IMR-90 (cell line): ENCODE measurements at places on chromosomes 6 and 20. TPM values are rescaled to one million over a fixed set of nuclear protein-coding genes. Genes with fewer than 3 reads are reported as not detected.

GRCh38 chr20:23654000-23654399, 16.2 kb upstream of the CST3 start:
- H3K4me1 ChIP-seq = peaks cover 2% of the 10 kb centered on the region
- no peak for DNase-seq
- H3K27me3 ChIP-seq = peaks cover 4% of the 10 kb centered on the region
- H3K27ac ChIP-seq = no peak overlapping the region
- H3K4me3 ChIP-seq = no peak overlapping the region
- no peaks in the 10 kb centered on the region for H3K36me3 ChIP-seq

Gene GINS1
- polyA plus RNA-seq = 4.1 and 4.9 TPM in 2 replicates

- H3K27me3 ChIP-seq = peaks cover 19% of the 10 kb centered on the region
- no peaks in the 10 kb centered on the region for H3K4me1 ChIP-seq
- no peak overlapping the region for H3K4me3 ChIP-seq
- no peak for DNase-seq
Observed at GRCh38 chr20:3710011-3710466, 2.4 kb downstream of the SIGLEC1 start.

Gene SNAP91
- polyA plus RNA-seq = not detected in 2 replicates

DNA sequence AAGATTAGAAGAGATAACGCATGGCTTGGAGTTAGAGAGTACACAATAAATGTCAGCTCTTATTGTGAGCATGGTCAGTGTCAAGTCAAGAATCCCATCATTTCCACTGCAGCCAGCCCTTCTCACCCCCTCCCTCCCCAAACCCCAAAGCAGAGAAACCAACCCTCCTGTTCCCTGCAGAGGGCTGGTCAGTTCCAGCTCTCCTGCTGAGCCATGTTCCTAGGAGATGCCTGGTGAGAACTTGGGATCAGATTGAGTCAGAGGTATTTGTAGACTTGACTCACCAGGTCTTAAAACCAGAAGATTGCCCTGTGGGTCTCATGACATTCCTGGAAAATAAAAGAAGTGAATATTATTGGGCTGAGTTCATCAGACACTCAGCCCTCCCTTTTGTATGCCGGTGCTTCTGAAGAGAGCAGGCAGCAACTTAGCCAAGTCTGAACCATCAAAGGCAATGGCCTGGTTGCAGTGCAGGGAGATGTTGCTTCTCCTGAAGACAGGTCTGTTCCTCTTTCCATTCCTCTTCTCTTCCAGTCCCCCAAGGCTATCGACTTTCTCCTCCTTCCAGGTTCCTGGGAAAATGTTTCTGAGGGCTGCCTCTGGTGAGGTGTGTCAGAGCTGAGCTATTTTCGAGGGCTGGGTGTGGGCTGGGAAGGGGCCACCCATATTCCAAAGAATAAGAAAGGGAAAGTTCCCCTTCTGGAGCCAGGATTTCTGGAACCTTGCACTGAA, 278.2 kb upstream of the SUPT3H start:
- H3K4me3 ChIP-seq = no peak overlapping the region
- DNase-seq = peak; percentile 99
- peak overlapping the region; percentile 78 for H3K27ac ChIP-seq
- no peaks in the 10 kb centered on the region for H3K36me3 ChIP-seq
- peaks cover 28% of the 10 kb centered on the region for H3K4me1 ChIP-seq
- H3K27me3 ChIP-seq = no peaks in the 10 kb centered on the region

DNA sequence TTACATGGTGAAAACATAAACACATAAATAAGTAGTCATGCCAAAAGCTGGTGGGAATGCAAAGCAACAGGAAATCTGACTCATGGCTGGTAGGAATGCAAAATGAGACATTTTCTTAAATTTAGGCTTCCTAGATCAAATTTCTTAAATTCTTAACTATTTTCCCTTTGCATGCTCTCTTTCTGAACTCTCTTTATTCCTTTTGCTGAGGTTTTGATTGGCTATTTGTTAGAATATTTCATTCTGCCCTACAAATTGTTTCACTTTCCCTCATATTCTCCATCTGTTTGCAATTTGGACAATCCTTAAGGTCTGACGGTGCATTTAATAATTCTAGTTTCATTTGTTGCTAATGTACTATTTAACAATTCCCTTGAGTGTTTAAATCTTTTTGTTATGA, 437.5 kb upstream of the RGS17 start:
- no peak for DNase-seq
- no peaks in the 10 kb centered on the region for H3K4me1 ChIP-seq
- H3K27ac ChIP-seq = no peak overlapping the region
- no peak overlapping the region for H3K4me3 ChIP-seq
- H3K27me3 ChIP-seq = no peaks in the 10 kb centered on the region

GRCh38 chr6:45543298-45544235, 165.8 kb upstream of the SUPT3H start:
- peak; percentile 77 for DNase-seq
- no peak overlapping the region for H3K27ac ChIP-seq
- peaks cover 6% of the 10 kb centered on the region for H3K36me3 ChIP-seq
- no peaks in the 10 kb centered on the region for H3K27me3 ChIP-seq

Gene IL17A
- not detected in 2 replicates for polyA plus RNA-seq

- 0 out of 2 replicates have a peak, but pooled peaks cover 2% of the 10 kb centered on the region for H3K4me1 ChIP-seq
- peak; percentile 53 for DNase-seq
Observed at GRCh38 chr6:20946022-20946421, 411.8 kb downstream of the CDKAL1 start.

DNA sequence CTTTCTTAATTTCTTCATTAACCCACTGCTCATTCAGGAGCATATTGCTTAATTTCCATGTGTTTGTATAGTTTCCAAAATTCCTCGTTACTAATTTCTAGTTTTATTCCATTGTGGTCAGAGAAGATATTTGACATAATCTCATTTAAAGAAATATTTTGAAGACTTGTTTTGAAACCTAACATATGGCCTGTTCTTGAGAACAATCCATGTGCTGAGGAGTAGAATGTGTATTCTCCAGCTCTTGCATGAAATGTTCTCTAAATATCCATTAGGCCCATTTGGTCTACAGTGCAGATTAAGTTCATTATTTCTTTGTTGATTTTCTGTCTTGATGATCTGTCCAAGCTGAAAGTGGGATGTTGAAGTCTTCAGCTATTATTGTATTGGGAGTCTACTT, 251.7 kb downstream of the ALDH8A1 start:
- no peak overlapping the region for H3K27ac ChIP-seq
- H3K36me3 ChIP-seq = no peaks in the 10 kb centered on the region

Gene SLC32A1
- polyA plus RNA-seq = not detected in 2 replicates

DNA sequence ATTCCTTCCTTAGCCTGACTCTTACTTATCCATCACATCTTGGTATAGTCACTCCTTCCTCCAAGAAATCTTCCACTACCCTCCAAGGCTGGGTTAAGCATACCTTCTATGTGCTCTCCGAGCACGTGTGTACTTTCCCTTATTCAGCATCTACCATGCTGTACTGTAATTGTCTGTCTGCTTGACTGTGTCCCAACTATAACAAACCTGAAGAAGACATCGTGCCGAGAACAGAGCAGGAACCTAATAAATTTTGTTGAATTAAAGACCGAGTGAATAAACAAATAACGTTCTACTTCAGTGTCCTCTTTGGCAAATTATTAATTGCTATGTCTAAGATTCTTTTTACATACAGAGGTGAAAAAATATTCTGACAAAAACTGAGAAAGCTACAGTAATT, 35.8 kb downstream of the USP49 start:
- no peak overlapping the region for H3K27ac ChIP-seq
- DNase-seq = no peak
- H3K4me1 ChIP-seq = no peaks in the 10 kb centered on the region
- H3K27me3 ChIP-seq = no peaks in the 10 kb centered on the region
- H3K36me3 ChIP-seq = no peaks in the 10 kb centered on the region
- H3K4me3 ChIP-seq = no peak overlapping the region

Gene BTNL2
- not detected in 2 replicates for polyA plus RNA-seq

Gene AVP
- polyA plus RNA-seq = not detected in 2 replicates

DNA sequence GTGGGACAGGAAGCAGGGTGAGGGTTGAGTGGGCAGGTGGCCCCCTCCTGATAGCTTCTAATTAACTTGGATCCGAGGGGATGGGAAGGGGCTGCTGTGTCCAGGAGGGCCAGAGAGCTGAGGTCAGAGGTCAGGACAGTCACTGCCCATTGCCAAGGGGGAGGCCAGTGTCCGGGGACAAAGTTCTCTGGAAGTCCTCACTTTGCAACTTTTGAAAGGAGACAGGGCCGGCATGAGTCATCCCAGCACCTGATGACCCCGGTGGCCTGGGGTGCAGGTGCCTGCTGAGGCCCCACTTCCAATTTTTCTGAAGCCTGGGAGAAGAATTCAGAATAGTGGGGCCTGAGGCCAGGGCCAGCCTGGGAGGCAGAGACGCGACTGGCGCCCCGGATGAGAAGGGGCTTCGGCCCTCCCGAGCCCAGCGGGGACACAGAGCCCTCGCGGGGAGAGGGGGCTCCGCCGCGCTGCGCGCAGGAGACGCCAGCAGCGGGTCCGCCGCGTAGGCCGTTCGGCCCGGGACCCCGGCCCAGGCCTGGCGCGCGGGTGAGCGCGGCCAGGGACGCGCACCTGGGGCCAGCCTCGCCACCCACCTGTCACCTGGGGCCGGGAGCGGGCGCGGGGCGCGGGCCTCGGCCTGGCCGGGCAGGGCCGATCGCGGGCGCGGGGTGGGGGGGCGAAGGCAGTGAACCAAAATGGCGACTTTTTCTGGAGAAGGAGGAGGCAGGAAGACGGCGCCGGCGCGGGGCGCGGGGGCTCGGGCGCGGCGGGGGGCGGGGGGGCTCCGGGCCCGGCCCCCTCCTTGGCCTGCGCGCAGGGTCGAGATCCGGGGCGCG, 586 bp downstream of the ZNF512B start:
- peaks cover 9% of the 10 kb centered on the region for H3K4me1 ChIP-seq
- DNase-seq = no peak
- H3K27ac ChIP-seq = peak overlapping the region; percentile 18
- H3K27me3 ChIP-seq = no peaks in the 10 kb centered on the region
- H3K36me3 ChIP-seq = peaks cover 23% of the 10 kb centered on the region
- H3K4me3 ChIP-seq = peak overlapping the region; percentile 92

DNA sequence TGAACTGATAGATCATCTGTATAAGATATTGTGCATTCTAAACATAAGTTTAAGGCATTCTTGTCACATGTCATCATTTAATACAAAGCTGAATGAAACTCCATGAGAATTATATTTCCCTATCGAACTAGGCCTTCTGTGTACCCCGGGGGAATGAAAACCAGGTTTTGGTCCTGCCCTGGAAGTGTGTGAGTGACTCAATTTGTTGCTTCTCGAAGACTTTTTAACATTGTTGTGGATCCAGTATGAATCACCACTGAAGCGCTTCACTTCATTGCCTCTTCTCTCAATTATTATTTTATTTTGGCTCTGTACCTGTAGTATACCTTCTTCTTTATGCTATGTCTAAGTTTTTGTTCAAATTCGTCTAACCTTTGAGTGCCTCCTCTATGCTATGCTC, 150.8 kb downstream of the GRIK2 start:
- peaks cover 2% of the 10 kb centered on the region for H3K4me1 ChIP-seq
- peak; percentile 48 for DNase-seq
- H3K27ac ChIP-seq = peak overlapping the region; percentile 40; the same call in 1 of the 2 replicates
- no peaks in the 10 kb centered on the region for H3K36me3 ChIP-seq
- H3K4me3 ChIP-seq = no peak overlapping the region
- H3K27me3 ChIP-seq = no peaks in the 10 kb centered on the region

Gene SCRT2
- polyA plus RNA-seq = not detected in 2 replicates

Gene TPD52L1
- 13.5 and 13.7 TPM in 2 replicates for polyA plus RNA-seq

- DNase-seq = no peak
- no peaks in the 10 kb centered on the region for H3K36me3 ChIP-seq
- no peak overlapping the region for H3K27ac ChIP-seq
- H3K4me1 ChIP-seq = no peaks in the 10 kb centered on the region
Observed at GRCh38 chr20:39089029-39089428, 126.9 kb downstream of the DHX35 start.

DNA sequence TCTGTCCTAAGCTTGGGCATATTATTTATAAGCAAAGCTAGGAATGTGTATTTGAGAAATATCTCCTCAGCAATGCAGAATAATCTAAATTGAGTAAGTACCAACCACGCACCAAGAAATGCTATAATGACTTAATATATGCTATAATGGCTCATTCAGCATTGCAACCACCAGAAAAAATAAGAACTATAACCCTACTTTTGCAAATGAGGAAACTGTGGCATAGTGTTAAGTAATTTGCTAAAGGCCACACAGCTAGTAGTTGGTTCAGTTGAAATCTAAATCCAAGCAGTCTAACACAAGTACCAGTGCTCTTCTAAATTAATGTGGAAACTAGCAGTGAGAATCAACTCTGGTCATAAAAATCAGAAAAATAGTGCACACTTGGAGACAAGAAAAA, 35.7 kb downstream of the HBS1L start:
- H3K4me3 ChIP-seq = no peak overlapping the region
- H3K27me3 ChIP-seq = no peaks in the 10 kb centered on the region
- H3K36me3 ChIP-seq = no peaks in the 10 kb centered on the region
- H3K4me1 ChIP-seq = peaks cover 3% of the 10 kb centered on the region; the same call in 1 of the 2 replicates

Gene F13A1
- polyA plus RNA-seq = not detected in 2 replicates

- no peaks in the 10 kb centered on the region for H3K36me3 ChIP-seq
- peaks cover 20% of the 10 kb centered on the region for H3K27me3 ChIP-seq
- no peak overlapping the region for H3K27ac ChIP-seq
- DNase-seq = peak; percentile 58
Observed at GRCh38 chr6:32796848-32797776, 19.7 kb downstream of the HLA-DOB start.

DNA sequence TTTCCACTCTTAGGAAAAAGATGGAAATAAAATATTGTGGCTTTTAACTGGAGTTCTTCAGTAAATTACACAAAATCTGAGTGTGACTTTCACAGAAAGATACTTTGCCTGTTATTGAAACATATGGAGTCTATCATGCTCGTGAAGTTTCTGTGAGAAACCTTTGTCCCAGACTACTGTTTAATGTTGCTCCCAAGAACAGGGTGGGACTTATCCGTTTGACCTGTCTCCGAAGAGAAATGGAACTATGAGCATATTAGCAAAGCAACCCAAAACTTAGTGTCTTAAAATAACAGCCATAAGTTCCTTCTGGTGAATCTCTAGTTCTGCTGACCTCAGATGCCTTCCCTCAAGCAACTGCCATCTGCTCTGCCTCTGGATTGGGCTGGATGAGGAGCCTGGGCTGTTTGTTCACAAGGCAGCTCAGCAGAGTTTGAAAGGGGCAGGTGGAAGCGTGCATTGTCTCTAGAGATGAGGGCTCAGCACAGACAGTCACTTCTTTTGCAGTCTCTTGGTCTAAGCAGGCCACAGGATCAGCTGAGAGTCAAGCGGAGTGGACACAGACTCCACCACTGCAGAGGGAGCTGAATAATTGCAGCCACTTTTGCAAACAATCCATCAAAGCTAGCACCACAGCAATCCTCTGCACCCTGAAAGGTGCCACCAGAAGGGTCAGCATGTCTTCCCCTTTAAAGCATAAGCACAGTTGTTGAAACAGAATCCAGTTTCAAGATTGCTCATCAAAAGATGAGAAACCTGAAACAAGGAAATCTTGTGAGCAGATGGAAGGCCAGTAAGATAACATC, 52.8 kb downstream of the MYB start:
- H3K27ac ChIP-seq = no peak overlapping the region
- no peaks in the 10 kb centered on the region for H3K36me3 ChIP-seq
- no peak overlapping the region for H3K4me3 ChIP-seq

- no peak overlapping the region for H3K4me3 ChIP-seq
- no peaks in the 10 kb centered on the region for H3K4me1 ChIP-seq
- H3K27me3 ChIP-seq = no peaks in the 10 kb centered on the region
- H3K36me3 ChIP-seq = no peaks in the 10 kb centered on the region
- no peak overlapping the region for H3K27ac ChIP-seq
Observed at GRCh38 chr20:14801591-14802325, 464.3 kb upstream of the FLRT3 start.

Gene ZKSCAN8
- polyA plus RNA-seq = 4.5 and 8.3 TPM in 2 replicates
